ENCODE measurements at places on chromosomes 12 and 14.

GRCh38 chr14:68843471-68844209 lies 50.8 kb upstream of the ZFP36L1 start:
- peak; percentile 65 for DNase-seq

DNA sequence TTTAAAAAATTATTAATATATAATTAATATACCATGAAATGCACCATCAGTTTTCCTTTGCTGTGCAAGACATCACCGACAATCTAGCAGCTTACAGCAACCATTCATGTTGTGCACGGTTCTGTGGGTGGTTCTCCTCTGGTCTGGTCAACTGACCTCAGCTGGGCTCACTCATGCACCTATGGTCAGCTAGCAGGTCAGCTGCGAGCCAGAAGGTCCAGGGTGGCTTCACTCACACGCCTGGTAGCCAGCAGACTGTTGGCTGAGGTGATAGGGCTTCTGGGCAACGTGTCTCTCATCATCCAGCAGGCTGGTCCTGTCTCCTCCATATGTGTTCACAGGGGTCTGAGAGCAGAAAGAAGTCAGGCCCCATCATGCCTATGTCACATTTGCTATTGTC lies 210.4 kb downstream of the KIF26A start:
- DNase-seq: no peak

DNA sequence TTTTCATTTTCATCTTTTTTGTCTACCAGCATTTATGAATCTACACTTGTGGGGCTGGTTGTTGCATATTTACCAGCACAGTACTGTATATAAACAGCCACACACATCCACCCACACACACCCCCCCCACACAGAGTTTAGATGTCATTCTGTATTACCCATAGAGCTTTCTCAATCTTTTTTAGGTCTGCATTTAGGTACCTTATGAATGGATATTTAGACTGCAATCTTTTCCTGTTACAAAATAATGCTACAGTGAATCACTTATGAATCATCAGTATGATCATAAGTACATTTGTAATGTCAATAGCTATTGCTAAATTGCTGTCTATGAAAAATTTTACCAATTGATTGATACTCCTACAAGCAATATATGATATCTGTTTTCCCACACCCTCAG lies 67.3 kb upstream of the STK38L start:
- peak; percentile 66 for DNase-seq

DNA sequence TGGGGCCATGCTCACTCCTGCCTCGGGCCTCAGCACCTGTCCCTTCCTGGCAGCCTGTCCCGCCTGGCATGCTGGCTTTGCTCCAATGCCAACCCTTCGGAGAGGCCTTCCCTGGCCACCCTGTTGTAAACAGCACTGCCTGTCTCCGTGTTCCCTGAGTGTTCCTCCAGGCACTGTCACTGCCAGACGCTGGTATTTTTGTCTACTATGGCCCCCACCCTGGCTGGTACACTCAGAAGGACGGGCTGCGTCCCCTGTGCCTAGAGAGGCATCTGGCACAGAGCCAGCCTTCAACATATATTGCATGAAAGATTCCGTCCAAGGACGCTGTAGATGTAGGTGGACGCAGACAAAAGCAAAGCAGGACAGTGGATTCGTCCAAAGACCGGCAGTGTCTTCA lies 2.7 kb upstream of the ASPG start:
- no peak for DNase-seq

DNA sequence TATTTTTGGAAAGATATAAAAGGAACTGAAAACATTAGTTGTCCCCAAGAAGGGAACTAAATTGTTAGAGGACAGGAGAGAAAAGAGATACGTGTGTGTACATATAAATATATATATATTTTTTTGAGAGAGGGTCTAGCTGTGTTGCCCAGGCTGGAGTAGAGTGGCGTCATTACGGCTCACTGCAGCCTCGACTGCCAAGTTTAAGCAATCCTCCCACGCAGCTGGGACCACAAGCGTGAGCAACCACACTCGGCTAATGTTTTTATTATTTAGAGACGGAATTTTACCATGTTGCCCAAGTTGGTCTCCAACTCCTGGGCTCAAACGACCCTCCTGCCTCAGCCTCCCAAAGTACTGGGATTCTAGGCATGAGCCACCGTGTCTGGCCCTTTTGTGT lies 16.2 kb upstream of the NOP2 start:
- no peak for DNase-seq

GRCh38 chr12:16670456-16671050 lies 64.6 kb upstream of the LMO3 start:
- DNase-seq: no peak

DNA sequence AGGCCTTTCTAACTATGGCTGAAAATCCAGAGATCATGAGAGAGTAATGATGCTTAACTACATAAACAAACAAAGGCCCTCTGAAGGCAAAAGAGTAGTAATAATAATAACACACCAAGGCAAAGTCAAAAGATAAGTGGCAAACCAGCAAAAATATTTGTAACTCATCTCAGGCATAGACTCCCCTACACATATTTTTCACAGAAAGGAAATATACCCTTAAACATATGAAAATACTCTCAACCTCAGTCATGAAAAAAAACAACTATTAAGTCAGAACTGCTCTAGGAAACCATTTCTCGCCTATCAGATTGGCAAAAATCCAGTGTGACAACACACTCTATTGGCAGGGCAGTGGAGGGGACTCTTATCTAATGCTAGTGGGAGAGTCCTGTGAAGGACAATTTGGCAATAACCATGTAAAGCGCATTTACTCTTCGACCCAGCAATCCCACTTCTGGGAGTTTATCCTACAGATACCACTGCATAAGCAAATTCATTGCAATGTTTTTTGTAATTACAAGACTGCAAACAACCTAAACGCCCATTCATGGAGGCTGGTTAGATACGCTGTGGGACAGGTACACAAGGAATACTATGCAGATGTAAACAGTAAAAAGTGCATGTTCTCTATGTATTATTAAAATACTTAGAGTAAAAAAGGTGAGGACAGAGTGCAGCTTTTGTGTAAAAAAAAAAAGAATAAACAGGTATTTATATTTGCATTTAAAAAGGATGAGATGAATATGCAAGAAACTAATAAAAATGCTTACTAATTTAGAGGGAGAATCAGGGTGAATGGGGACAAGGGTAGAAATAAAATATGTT lies 26.0 kb upstream of the IL22 start:
- DNase-seq: peak; percentile 70

- no peak for DNase-seq
These were observed 91.8 kb downstream of the SLC41A2 start for GRCh38 chr12:104866291-104866690.

- DNase-seq: no peak
These were observed 15.5 kb upstream of the KLC1 start for GRCh38 chr14:103613517-103613916.

- no peak for DNase-seq
These were observed 5.2 kb downstream of the MUCL1 start for GRCh38 chr12:54859502-54859901.

DNA sequence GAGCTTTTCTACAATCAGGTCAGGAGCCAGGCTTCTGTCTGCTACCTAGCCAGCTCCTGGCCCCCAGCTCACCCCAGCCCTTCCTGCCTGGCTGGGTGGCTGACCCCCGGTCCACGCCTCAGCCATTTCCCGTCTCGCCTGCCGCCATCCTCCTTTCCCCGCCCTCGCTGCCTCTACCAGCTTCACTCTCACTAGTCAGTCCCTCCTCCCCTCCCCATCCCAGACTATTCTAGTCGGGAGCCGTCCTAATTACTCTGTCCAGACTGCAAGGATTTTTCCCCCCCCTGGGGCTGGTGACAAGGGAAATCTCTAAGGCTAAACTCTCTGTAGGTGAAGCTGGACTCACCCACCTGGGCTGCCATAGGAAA lies 825 bp downstream of the DHH start:
- no peak for DNase-seq

DNA sequence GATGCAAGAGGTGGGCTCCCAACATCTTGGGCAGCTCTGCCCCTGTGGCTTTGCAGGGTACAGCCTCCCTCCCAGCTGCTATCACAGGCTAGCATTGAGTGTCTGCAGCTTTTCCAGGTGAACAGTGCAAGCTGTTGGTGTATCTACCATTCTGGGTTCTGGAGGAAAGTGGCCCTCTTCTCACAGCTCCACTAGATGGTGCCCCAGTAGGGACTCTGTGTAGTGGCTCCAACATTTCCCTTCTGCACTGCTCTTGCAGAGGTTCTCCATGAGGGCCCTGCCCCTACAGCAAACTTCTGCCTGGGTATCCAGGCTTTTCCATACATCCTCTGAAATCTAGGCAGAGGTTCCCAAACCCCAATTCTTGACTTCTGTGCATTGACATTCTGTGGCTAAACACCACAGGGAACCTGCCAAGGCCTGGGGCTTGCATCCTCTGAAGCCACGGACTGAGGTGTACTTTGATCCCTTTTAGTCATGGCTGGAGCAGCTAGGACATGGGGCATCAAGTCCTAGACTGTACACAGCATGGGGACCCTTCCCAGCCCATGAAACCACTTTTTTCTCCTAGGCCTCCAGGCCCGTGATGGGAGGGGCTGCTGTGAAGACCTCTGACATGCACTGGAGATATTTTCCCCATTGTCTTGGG lies 24.0 kb upstream of the SLC38A1 start:
- DNase-seq: no peak

DNA sequence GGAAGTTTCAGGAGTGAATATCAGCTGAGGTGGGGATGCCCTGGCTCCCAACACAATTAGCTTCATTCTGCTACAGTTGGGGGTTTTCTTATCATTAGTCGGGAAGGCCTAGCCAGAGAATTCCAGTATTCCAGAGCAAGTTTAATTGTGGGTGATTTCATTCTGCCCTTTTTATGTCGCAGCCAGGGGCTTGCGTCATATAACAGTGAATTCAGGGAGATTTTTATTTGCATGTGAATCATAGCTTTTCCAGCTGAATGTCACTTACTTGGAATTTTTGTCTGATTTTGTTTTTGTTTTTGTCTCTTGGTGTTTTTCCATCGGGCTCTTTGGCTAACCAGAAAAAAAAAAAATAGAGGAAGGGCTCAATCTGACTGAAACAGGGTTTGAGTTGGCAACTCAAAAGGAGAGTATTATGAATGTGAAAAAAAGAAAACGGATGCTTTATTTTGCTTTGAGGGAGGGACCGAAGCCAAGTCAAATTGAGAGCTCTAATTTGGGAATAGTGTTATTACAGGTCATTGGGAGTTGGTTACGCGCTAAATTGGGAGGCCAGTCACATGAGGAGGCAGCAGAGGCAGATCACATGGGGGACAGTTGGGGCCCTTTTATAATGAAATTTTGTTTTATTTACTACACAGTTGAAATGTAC lies 119.4 kb downstream of the SAMD4A start:
- peak; percentile 82 for DNase-seq

GRCh38 chr12:50404307-50404706 lies 3.6 kb downstream of the LARP4 start:
- DNase-seq: no peak

GRCh38 chr12:2051700-2052621 lies 826 bp upstream of the CACNA1C start:
- DNase-seq: peak; percentile 23

DNA sequence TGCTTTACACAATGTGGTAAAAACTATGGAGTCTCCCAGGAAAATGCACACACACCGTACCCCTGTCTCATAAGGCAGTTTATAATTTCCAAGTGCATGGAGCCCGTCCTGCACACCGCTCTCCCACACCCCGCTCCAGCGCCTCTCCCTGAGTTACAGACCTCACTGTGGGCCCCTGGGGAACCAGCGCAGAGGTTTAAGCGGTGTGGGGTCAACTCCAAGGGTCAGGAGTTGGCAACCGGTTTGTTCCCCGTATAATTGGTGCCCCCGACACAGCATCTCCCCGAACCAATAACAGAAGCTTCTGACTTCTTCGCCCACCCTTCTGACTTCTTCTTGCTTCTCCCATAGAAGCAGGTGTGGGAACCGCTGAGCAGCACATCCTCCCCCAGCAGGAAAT lies 58.4 kb upstream of the DDX11 start:
- DNase-seq: no peak

GRCh38 chr12:48182631-48183030 lies 813 bp upstream of the CCDC184 start:
- DNase-seq: no peak

DNA sequence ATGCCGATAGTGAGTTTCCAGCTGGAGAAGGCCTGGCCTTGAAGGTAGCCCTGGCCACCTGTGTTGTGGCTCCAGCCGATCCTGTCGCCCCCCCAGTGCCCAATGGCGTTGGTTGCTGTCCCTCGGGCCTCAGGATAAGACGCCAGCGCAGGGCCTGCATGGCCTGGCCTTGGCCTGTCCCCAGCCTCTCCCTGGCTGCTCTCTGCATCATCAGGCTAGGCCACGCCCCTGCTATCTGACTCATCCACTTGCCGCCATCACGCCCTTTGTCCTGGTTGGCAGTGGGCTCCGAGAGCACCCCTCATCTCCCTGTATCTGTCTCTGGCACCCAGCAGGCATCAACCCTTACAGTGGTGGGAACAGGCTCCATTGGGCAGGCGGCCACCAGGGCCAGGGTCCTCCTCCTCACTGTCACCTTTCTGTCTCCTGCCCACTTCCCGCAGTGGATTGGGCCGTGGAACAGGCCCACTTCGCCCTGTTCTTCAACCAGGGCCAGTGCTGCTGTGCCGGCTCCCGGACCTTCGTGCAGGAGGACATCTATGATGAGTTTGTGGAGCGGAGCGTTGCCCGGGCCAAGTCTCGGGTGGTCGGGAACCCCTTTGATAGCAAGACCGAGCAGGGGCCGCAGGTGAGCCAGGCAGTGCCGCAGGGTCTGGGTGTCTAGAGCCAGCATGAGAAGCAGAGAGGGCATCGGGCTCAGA lies 25.6 kb downstream of the ALDH2 start:
- DNase-seq: no peak

DNA sequence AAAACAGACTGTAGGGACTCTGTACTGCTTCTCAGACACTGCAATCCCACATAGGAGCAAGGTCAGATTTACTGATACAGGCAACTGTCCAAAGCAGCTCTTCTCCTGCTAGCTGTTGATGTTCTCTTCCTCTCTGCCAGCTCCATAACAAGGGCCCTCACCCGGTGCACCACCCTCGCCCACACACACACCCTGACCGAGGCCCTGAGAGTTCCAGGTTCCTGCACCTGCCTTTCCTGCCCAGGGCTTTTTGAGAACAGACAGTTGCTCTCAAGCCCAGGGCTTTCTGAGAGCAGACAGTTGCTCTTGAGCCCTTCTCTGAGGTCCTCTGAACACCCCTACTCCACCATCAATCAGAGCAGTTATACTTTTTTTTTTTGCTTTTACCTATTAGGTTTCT lies 233.8 kb upstream of the GARIN6 start:
- no peak for DNase-seq

- DNase-seq: no peak
These were observed 5.2 kb upstream of the CCT2 start for GRCh38 chr12:69580074-69580473.

All from mesenchymal stem cell (in vitro differentiated cells and primary cell).